ENCODE measurements at places on chromosomes 6 and 20.

DNA sequence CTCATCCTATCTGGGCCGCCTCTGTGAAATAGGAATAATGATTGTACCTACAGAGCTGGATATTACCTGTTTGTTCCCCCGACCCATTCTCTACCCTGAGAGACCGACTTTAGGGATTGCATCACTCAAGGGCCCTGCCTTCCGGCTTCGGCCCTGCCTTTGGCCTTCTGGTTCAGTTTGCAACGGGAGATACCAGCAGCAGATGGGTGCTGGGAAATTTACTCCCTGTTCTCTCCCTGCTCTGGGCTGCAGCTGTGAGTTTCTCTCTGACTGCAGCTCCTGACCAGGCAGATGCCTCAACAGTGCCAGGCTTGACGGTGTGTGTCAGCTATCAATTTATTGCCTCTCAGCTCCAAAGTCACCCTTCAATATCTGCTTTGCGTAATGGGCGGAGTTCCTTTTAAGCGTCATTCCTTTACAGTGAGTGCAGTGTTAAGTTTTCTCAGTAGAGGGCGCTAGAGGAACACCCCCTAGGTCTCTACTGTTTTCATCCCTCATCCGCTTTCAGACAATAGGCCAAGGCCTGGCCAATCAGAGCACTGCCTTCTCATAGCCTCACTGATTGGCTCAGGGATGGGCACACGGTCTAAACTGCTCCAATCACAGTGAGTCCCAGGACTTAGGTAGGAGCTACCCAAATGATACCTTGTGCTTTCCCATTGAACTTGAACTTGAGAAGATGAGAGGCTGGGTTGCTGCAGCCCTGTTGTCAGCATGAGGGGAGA is 30.0 kb downstream of the KCNG1 start:
- DNase-seq, result peak; percentile 57

GRCh38 chr6:130622142-130622541 is 205.1 kb upstream of the SMLR1 start:
- DNase-seq, result no peak

- DNase-seq, result no peak
These were observed 43.9 kb downstream of the SRC start for GRCh38 chr20:37389844-37390275.

DNA sequence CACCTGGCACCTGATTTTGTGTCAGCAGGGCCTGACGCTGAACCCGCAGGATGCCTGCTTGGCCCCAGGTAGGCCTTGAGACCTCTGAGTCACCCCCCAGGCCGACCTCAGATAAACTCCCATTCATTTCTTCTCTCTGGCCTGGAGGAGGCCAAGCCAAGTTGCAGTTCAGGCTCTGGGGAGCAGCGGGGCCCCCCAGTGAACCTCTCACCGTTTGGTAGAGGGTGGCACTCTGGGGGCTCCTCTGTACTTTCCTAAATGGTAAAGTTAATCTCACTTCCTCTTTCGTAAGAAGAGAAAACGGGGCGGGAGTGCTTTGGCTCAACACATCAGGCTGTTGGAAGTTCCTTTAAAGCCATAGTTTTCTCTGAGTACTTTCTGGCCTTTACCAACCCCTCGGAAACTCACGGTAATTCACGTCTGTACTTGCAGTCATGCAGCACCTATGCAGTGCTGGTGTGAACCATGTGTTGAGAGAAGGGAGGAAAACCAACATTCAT is 2.8 kb downstream of the SIRPA start:
- no peak for DNase-seq

- no peak for DNase-seq
These were observed 373.9 kb upstream of the SYNCRIP start for GRCh38 chr6:86016567-86016966.

- no peak for DNase-seq
These were observed 70.2 kb upstream of the CD93 start for GRCh38 chr20:23156170-23156841.

GRCh38 chr6:116392132-116393013 is 21.6 kb downstream of the DSE start:
- no peak for DNase-seq
